ENCODE measurements at places on chromosomes 3 and 15. TPM values are rescaled to one million over a fixed set of nuclear protein-coding genes. Genes with fewer than 3 reads are reported as not detected.

DNA sequence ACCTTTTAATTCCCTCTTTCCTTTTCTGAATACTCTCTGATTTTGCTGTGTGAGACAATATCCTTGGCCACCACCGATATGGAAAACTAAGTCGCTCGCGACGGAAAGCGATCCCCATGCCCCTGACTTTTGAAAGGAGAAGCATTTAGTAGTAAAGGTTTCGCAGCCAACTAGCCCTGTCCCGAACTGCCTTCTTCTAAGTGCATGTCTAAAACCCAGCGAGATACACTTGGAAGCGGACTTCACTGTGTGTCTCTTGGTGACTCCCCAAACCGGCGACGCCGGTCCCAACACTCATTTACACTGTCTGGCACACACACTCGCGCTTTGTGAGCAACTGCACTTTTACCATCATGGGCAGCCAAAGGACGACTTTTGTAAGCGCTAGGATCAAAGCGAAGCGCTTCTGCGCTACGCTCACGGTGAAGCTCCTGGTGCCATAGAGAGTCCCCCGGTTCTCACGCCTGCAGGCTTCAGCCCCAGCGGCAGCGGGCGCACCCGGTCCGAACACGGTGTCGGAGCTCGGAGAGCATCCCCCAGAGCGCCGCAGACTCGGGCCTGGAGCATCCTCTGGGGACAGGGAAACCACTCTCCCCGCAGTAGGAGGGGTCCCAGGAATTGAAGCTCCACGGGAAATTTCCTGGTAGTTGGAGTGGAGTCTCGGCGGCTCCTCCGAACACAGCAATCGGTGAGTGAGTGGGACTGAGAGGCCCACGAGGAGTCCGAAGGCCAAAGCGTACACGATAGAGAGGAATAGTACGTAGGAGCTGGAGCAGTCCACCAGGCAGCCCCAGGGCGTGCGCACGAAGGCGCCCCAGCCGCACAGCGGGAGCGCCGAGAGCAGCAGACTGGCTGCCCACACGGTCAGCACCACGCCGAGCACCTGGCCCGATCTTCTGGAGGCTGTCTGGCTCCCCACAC, 1.4 kb downstream of the GPR149 start:
- DNase-seq: no peak

DNA sequence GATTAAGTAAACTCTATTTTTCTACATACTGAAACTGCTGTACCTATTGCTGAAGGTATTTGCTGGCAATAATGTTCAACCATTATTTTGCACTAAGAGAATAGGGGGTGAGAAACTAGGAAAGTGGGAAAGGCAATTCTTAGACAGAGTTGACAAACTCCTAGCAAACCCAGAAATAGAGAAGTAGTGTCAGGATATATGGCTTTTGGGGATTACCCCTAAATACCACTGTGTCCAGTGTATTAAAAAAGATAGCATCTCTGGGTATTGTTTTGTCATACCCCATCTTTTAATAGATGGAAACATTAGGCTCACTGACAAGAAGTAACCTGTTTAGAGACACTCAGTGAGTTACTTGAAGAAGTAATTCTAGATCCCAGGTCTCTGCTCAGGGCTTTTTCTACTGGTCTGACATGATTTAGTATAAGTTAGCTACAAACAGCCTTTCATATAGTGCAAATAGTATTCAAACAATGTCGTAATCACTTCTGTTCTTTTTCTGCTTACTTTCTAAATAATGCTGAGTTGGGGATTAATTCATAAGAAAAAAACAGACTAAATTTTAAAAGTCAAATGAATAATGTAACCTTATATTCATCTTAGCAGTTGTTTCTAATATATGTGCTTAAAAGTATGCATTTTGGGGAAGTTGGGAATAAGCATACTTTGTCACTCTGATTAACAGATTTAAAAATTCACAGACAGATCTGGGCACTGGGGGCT, 107.2 kb downstream of the IL1RAP start:
- no peak for DNase-seq

GRCh38 chr3:134066651-134067530, 37.2 kb upstream of the SLCO2A1 start:
- DNase-seq: no peak

DNA sequence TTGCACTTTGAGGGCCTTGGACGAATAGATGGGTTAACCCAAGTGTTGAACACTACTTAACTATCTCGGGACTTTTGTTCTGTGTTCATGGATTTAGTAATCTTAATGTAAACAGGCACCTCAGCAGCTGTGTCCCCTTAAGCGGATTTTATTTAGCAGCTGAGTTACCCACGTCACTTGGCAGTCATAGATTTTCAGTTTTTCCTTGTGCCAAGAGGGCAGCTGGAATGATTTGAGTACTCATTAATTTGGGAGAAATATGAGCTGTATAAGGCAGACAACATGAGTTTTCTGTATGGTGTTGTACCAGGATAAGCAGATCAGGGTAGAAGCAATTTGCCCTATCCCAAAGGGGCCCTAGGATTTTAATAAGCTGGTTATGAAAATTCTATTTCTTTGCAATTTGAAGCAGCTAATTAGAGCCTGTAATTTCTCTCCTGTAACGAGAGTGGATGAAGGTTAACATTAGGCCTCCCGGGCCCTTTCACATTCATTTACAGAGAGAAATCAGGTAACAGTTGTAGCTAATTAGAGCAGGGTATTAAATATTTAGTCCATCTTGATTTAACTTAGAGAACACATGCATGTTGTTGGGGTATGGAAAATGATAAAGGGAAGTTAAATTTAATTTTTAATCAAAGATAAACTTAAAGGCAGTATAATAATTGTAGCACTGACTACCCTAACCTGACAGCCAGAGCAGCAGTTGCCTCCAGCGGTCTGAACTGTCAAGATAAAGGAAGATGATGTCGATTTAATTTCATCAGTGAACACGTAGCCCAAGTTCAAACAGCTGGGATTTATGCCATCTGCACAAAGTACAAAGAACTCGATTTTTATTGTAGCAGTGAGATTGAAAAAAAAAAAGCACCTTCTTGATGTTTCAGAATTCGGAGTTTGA, 194.5 kb downstream of the LRTM1 start:
- DNase-seq: no peak

- no peak for DNase-seq
These were observed 204.1 kb downstream of the CADM2 start for GRCh38 chr3:85162905-85163304.

- no peak for DNase-seq
These were observed 172.0 kb upstream of the HES1 start for GRCh38 chr3:193963808-193964516.

GRCh38 chr3:111335512-111336303, 206.3 kb upstream of the CD96 start:
- DNase-seq: no peak

DNA sequence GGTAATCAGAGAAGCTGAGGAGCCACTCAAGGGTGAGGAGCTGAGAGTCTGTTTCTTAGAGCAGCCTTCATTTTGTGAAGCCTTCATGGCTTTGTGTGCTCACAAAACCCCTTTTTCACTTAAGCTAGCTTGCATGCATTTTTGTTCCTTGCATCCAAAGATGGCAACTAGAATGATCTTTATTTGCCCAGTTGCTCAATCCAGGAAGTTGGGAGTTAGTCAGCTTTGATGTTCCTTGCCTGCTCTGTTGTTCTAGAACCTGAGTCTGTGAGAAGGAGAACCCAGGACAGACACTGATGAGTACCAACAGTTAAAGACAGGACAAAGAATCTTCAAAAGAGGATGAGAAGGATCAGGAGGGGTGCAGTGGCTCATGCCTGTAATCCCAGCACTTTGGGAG, 81.8 kb downstream of the IL20RB start:
- no peak for DNase-seq

DNA sequence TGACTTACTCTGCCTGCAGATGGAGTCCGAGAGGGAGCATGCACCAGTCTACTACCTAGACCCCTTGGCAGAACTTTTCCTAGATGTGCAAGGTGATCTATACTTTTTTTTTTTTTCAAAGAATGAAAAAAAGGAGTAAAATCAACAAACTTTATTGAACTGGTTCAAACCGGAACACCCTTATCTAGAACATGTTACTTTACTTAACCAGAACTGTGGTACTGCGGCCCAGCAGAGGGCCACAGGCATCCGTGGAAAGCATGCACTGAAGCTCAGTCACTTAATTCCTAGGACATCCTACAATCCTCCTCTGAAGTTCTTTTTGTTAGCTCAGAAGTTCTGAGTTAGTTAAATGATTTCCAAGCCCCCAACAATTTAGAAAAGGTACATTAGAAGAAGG, 21.6 kb downstream of the CHAC1 start:
- no peak for DNase-seq

DNA sequence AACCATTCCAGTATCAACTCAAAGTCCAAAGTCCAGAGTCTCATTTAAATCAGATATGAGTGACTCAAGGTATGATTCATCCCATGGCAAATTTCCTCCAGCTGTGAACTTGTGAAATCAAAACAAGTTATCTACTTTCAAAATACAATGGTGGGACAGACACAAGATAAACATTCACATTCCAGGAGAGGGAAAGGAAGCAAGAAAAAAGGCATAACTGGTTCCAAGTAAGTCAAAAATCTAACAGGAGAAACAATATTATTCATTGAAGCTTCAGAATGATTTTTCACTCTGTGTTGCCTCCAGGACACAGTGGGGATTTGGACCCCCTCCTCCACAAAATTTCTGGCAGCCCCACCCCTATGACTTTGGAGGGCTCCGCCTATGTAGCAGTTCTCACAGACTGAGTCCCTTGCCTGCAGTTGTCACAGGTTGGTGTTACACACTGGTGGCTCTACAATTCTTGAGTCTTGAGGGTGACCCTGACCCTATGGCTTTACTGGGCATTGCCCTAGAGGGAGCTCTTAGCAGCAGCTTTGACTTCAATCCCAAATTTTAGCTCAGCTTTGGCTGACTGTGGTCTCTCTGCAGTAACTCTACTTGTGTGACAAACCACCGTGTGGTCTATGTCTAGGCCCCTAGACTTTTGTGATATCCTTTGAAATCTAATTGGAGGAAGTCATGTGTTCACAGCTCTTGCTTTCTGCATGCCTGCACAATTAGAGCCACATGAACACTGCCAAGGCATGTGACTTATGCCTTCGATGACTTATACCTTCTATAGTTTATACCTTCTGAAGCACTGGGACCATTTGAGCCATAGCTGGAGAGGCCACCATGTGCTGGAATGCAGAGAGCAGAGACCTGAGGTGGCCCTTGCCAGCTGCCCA, 644.2 kb downstream of the GRM7 start:
- DNase-seq: no peak

DNA sequence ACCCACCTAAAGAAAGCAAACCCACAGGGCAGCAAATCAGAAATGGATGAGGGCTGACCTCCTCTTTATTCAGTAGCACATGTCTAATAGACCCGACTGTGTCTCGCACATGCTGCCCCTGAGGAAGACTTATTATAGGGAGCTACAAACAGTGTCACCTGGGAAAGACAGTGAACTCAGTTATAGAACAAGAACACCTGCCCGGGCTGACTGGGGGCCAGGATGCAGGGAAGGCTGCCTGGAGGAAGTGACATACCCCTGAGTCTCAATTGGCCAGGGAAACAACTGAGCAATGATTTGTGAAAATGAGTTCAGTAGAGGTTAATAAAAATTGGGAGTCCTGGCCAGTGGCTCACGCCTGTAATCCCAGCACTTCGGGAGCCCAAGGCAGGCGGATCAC, 78.7 kb upstream of the CGNL1 start:
- no peak for DNase-seq

- DNase-seq: no peak
These were observed 4.2 kb upstream of the RASL12 start for GRCh38 chr15:65072027-65072426.

DNA sequence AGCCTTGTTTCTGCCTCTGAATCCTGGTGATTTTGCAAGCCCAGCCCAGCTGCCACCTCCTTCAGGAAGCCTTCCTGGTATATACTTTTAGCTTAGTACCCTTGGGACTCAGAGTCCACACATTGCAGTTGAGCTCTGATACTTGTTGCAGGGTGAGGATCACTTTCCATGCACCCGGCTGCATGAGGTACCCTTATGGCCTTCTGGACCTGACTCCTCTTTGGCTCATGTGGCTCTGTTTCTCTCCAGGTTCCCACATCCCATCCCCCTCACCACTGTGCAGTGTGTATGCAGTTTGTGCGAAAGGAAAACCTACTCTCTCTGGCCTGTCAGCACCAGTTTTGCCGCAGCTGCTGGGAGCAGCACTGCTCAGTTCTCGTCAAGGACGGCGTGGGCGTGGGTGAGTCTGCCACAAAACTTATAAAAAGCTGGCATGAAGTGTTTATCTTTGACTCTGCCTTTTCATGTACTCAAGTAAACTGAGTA, 23.1 kb upstream of the P4HTM start:
- DNase-seq: peak; percentile 65

DNA sequence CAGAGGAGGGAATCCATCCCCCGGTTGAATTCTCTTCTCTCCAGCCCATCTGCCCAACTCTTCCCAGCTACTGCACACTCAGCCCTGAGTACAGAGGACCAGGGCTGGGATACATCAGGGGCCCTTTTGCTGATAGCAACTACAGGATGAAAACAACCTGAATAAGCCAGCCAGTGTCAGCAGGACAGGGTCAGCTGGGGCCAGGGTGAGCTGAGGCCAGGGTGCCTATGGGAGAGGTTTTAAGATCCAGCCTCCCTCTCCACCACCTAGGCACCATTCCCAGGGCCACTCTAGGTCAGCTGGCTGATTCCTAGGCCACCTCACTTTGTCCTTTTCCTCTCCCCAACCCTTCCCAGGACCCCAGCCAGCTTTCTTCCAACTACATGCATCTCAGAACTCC, 83.8 kb downstream of the MRPL46 start:
- DNase-seq: no peak

- no peak for DNase-seq
These were observed 130.2 kb upstream of the TPRG1 start for GRCh38 chr3:189041482-189042090.

DNA sequence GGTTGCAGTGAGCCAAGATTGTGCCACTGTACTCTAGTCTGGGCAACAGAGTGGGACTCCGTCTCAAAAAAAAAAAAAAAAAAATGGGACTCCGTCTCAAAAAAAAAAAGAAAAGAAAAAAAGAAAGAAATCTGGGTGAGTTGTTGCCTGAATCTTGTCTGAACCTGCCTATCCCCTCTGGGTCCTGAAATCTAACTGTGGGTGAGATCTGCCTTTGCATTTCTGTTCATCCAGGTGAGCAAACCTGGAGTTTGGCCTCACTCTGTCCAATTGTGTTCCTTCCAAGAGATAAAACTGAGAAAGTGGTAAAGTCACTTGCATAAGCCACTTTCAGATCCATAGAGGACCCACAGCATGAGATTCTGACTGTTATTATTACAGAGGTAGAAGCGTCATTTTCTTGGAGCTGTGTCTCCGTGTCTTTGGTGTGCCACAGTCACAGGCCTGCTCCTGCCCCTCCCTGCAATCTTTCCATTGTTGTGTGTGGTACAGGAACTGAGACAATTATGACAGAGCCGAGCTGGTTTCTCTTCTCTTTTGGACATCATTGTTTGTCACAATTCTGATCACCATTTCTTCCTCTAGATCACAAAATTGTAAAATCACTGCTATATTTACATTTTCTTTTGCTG, 235.9 kb downstream of the LPP start:
- DNase-seq: peak; percentile 38

The SLC27A2 gene
- 37.2 TPM for total RNA-seq

The CSPG4 gene
- total RNA-seq: 12.2 TPM

The TOP2B gene
- total RNA-seq: 78.1 TPM

The WDR93 gene
- total RNA-seq: not detected

The FAM227B gene
- 3.3 TPM for total RNA-seq

The SOX14 gene
- total RNA-seq: not detected

The SMAD6 gene
- 11.2 TPM for total RNA-seq

The VGLL3 gene
- total RNA-seq: 5.1 TPM

The CCK gene
- total RNA-seq: not detected

Data from left colon (tissue), 2 donors.